ENCODE measurements at places on chromosomes 2 and 18.

- DNase-seq = peak; percentile 67
These were observed 16.8 kb downstream of the ARID5A start for GRCh38 chr2:96553176-96553956.

- DNase-seq = no peak
These were observed 66.7 kb upstream of the TTN start for GRCh38 chr2:178873912-178874311.

- no peak for DNase-seq
These were observed 185.7 kb downstream of the FAM210A start for GRCh38 chr18:13540477-13541182.

- no peak for DNase-seq
These were observed 99.6 kb upstream of the LHCGR start for GRCh38 chr2:48855142-48855541.

- DNase-seq = peak; percentile 53
These were observed 87.3 kb upstream of the OTOS start for GRCh38 chr2:240227538-240228428.

- DNase-seq = no peak
These were observed 60.8 kb upstream of the GLS start for GRCh38 chr2:190819840-190820301.

DNA sequence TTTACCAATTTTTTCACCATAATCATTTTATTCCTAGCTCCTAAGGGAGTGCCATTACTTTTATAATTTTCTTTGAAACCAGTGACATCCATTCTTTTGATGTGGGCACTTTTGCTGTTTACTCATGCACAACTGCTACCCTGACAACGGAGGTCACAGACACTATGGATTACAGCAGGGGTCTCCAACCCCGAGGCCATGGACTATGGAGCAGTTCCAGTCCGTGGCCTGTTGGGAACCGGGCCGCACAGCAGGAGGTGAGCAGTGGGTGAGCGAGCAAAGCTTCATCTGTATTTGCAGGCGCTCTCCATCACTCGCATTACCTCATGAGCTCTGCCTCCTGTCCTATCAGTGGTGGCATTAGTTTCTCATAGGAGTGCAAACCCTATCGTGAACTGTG is 34.6 kb downstream of the PRPF40A start:
- no peak for DNase-seq

GRCh38 chr2:100256416-100256815 is 65.9 kb downstream of the LONRF2 start:
- no peak for DNase-seq

GRCh38 chr2:111252436-111252835 is 131.7 kb downstream of the BCL2L11 start:
- no peak for DNase-seq

- no peak for DNase-seq
These were observed 143.0 kb upstream of the SLC1A4 start for GRCh38 chr2:64846177-64846576.

DNA sequence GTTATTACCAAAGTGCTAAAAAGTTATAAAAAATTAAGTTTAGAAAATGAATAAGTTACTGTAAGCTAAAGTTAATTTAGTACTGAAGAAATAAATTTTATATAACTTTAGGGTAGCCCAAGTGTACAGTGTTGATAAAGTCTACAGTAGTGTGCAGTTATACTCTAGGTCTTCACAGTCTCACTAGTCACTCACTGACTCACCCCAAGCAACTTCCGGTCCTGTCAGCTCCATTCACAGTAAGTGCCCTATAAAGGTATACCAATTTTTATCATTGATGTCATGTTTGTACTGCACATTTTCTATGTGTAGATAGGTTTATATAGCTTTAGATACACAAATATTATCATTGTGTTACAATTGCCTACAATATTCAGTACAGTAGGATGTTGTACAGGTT is 518.3 kb upstream of the PIK3C3 start:
- no peak for DNase-seq

DNA sequence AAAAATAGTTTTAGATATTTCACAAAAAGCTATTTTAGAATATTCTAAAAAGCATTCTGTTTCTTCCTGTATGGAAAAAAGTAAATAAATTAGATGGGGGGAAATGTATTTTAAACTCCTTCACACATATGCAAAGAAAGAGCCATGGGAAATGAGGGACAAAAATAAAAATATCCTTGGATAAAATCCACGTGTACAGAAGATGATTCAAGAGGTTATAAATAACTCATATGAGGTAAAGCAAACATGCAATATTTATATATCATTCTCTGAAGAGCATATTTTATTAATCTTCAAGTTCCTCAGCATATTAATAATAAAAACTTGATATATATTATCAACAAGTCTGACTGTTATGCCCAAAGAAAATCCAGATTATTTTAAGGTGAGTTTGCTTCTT is 8.8 kb upstream of the GFPT1 start:
- no peak for DNase-seq

GRCh38 chr2:6922201-6922656 is 5.0 kb downstream of the RNF144A start:
- no peak for DNase-seq

DNA sequence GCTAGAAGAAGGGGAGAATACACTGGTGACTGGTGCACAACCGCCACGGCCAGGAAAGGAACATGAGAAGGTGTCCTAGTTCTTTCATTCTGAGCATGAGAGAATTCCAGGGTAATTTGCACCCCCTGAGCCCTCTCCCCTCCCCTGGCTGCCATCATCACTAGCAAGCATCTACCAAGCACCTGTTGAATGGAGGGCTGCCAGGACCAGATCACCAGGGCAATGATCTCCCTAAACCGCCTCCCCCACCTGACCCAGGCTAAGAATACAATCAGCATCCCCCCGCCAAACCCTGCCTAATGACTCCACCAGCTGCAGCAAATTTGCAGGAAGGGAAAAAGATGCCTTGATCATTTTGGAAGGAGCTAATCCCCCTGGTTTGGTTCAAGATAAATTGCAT is 100.2 kb downstream of the STPG4 start:
- DNase-seq = no peak

DNA sequence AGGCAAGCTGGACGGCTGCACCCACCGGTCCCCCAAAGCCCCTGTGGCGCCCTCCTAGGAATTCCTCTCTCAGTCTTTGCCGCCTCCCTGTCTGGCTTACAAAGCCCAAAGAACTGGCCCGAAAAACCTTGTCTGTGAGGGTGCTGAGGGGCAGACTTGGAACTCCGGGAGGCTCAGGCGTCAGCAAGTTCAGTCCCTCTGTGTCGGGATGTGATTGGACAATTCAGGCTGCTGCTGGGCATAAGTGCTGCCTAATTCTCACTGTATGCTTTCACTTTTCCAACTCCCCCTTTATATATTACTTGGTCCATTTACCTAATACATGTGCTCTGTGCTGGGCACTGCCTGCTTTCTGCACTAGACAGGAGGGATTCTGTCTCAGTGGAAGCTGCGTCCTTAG is 20.3 kb upstream of the SH3RF3 start:
- DNase-seq = no peak

DNA sequence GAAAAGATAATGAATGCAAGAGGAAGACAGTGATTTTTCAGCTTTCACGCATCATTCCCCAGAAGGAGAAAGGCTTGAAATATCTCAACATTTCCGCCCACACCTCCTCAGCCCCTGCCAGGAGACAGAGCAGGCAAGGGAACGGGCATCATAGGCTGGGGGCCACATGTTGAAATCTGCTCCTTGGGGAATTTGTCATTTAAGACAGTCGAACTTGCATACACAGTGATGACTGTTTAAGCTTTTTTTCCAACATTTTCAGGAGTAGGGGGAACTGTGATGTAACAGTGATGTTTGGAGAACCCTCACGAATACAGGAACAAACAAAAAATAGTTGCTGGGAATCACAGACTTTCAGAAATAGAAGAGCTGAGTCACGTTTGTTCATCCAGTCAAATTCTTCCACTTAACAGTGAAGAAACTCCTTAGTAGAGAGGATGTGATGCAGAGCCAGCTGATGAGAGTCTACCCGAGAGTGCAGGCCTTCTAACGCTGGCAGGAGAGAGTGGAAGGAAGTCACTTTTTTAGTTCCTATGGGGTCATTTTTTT is 266.8 kb downstream of the ALPK2 start:
- DNase-seq = peak; percentile 17

GRCh38 chr2:160326786-160327185 is 126.7 kb upstream of the ITGB6 start:
- no peak for DNase-seq

GRCh38 chr2:148561389-148561788 is 83.2 kb upstream of the EPC2 start:
- DNase-seq = no peak

- no peak for DNase-seq
These were observed 31.4 kb upstream of the MFSD6 start for GRCh38 chr2:190376591-190377245.

- no peak for DNase-seq
These were observed 340.3 kb downstream of the PLCL1 start for GRCh38 chr2:198144660-198145059.

DNA sequence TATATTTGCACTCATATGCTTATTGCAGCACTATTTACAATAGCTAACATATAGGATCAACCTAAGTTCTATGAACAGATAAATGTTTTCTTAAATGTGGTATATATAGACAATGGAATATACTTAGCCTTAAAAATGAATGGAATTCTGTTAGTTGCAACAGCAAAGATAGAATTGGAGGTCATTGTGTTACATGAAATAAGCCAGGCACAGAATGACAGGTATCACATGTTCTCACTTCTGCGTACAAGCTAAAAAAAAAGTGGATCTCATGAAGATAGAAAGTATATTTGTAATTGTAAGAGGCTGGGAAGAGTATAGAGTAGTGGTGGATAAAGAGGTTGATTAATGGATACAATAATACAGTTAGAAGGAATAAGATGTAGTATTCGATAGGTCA is 255.5 kb upstream of the SETBP1 start:
- no peak for DNase-seq

DNA sequence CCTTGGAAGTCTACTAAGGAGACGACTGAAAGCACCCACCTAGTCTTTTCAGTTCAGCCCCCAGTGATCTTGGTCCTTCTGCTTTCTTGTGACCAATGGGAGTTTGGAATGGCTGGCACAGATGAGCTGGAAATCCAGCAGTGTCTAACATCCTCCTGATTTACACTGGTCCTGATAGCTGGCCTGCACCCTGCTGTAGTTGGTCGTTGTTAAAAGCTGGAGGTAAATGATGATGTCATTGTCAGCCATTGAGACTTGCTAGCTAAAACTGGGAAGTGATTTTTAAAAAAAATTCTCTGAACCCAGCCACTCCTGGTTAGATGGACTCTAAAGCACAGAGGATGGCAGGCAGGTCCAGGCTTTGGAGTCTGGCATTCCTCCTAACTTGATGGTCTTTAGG is 19.3 kb downstream of the CCT7 start:
- DNase-seq = no peak

Measured in ascending aorta (tissue), 2 donors.